ENCODE measurements at places on chromosomes 5 and 9.

- no peak for DNase-seq
Observed at GRCh38 chr5:37930350-37930749, 90.5 kb upstream of the GDNF start.

GRCh38 chr9:111348821-111349271, 18.8 kb upstream of the OR2K2 start:
- DNase-seq = no peak

- no peak for DNase-seq
Observed at GRCh38 chr9:120258096-120258495, 321.9 kb downstream of the CDK5RAP2 start.

- DNase-seq = no peak
Observed at GRCh38 chr5:119302916-119303897, 52.6 kb upstream of the TNFAIP8 start.

- no peak for DNase-seq
Observed at GRCh38 chr5:85670417-85670816, 947.3 kb upstream of the COX7C start.

DNA sequence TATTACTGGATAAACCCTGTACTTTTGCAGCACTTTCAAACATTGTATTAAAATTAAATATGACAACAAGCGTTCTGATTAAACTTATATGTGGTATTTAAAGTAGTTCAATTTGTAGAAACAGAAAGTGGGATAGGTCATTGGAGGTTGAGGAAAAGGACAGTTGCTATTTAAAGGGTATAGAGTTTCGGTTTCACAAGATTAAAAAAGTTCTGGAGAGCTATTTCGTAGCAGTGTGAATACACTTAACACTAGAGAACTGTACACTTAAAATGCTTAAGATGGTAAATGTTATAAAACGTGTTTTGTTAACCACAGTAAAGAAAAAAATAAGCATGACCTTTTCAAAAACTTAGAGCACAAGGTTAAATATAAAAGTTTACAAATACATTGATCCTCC, 382.1 kb downstream of the BRINP1 start:
- DNase-seq = no peak

Measured in CD4-positive, alpha-beta T cell treated with Interleukin-17A for 4 hours (primary cell).